ENCODE measurements at places on chromosomes 1 and 21.

- DNase-seq, result no peak
Observed at GRCh38 chr21:38293765-38294164, 37.0 kb downstream of the KCNJ15 start.

- no peak for DNase-seq
Observed at GRCh38 chr1:41540886-41541591, 56.6 kb upstream of the EDN2 start.

DNA sequence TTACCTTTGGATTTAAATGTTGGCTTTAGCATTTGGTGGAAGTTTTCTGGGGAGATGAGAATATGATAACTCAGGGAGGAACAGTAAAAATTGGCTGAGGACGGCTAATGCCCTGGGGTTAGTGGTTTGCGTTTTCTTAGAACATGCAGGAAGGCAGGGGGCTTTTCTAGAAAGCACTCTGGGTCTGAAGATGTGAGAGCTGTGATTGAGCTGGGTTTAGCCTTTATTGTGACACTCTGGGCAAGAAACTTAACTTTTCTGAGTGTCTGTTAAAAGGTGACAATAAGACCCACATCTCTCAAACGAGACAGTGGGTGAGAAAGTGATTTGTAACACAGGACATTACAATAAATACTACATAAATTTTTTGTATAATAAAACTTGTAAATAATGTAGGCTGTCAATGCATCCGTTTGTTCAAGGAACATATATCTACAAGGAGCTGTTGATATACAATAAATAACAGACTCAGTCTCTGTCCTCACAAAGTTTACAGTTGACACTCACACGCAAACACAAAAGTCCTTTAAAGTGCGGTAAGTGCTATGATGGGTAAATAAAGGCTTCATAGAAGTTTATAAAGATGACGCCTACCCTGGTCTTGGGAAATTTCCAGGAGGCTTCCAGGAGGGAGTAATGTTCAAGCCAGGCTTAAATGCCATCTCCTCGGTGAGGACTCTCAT is 49.5 kb upstream of the MRPS6 start:
- no peak for DNase-seq

DNA sequence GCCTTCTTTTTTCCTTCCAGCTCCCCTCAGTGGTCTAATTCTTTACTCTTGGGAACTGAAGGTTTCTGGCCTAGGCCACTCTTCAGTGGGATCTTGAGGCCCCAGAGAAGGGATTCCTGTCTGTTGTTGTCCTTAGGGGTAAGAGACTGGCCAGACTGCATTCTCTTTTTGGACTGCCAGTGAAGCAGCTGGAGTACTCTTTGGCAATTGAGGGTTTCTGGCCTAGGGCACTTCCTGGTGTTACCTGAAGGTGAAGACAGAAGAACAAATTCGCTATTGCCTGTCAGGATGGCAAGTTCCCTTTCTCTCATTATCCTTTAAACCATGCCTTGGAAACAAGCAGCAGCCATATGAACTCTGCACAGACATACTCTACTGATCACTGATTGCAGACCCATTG is 286.6 kb upstream of the ZP4 start:
- no peak for DNase-seq

GRCh38 chr1:57450981-57451380 is 27.1 kb upstream of the DAB1 start:
- no peak for DNase-seq

GRCh38 chr1:169460191-169460833 is 25.4 kb downstream of the SLC19A2 start:
- DNase-seq, result no peak

All from GM12864 (cell line).